Umbilical cord (tissue), 2 donors: ENCODE measurements at places on chromosomes 5 and 9. TPM values are rescaled to one million over a fixed set of nuclear protein-coding genes. Genes with fewer than 3 reads are reported as not detected.

The PLCXD3 gene
- 5.3 TPM for total RNA-seq

DNA sequence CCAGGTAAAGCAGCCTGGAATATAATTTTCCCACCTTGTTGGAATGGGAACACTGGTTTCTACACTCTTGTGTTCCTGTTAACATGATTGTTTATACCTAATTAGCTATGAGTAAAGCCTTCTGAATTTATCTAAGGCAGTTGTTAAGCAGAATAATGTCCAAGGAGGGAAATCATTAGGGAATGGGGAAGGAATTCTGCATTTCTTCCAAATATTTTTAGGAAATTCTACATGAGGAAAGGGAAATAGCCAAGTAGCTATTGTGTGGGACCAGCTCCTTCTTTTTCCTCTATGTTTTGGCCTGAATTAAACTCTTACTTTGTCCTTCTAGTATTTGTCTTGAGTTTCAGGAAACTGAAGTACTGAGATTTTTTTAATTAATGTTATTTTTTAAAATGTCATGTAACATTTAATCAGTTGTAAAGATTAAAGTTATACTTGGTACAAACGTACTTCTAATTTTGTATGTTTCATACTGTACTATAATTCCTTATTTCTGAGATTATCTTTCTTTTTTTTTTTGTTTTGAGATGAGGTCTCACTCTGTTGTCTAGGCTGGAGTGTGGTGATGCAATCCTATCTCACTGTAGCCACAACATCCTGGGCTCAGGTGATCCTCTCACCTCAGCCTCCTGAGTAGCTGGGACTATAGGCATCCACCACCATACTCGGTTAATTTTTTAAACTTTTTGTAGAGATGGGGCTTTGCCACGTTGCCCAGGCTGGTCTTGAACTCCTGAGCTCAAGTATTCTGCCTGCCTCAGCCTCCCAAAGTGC is 28.5 kb downstream of the ANKDD1B start:
- no peak for DNase-seq

The CCNO gene
- not detected for total RNA-seq

GRCh38 chr9:99171225-99172123 is 50.3 kb downstream of the ALG2 start:
- DNase-seq, result no peak

The ACOT12 gene
- total RNA-seq, result 4.6 TPM

GRCh38 chr5:59728356-59728755 is 165.2 kb downstream of the PDE4D start:
- no peak for DNase-seq
